IMR-90 (cell line): ENCODE measurements at places on chromosomes 13 and 19.

DNA sequence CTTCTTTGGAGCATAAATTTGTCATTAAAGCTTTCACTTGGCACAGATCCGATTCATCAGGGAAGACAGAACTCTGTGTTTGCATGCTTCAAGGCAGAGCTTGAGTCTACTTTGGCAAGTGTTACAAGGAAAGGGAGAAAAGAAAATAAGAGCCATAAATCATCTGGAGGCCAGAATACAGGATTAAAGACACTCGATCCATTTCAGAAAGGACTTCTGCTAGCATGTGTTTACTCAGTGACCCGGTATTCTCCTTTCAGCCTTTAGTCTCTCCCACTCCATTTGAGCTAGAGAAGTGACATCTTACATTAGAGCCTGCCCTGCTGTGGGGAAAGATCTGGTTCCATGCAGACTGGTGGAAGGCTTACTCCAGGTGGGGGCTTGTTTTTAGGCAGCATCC, 306.4 kb downstream of the KLF5 start:
- no peak for DNase-seq

DNA sequence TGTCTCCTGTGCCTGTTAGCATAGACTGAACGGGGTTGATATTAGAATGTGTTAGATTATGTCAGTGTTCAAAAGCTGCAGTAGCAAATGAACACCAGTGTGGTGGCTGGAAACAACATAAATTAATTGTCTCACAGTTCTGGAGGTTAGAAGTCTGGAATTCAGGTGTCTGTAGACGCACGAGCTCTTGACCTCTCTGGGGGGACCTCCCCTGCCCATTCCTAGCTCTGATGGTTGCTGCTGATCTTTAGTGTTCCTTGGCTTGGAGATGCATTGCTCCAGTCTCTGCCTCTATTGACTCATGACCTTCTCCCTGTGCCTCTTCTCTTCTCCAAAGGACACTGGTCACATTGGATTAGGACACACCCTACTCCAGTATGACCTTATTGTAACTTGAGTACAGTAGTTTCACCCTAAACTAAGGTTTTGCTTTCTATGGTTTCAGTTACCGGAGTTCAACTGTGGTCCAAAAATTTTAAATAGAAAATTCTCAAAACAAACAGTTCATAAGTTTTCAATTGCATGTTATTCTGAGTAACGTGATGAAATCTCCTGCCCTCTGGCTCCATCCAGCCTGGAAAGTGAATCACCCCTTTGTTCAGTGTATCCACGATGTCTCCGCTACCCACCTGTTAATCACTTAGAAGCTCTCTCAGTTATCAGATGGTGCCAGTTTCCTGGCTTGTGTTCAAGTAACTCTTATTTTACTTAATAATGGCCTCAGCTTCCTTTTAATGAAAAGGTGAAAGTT, 273.2 kb downstream of the MYO16 start:
- DNase-seq = no peak

DNA sequence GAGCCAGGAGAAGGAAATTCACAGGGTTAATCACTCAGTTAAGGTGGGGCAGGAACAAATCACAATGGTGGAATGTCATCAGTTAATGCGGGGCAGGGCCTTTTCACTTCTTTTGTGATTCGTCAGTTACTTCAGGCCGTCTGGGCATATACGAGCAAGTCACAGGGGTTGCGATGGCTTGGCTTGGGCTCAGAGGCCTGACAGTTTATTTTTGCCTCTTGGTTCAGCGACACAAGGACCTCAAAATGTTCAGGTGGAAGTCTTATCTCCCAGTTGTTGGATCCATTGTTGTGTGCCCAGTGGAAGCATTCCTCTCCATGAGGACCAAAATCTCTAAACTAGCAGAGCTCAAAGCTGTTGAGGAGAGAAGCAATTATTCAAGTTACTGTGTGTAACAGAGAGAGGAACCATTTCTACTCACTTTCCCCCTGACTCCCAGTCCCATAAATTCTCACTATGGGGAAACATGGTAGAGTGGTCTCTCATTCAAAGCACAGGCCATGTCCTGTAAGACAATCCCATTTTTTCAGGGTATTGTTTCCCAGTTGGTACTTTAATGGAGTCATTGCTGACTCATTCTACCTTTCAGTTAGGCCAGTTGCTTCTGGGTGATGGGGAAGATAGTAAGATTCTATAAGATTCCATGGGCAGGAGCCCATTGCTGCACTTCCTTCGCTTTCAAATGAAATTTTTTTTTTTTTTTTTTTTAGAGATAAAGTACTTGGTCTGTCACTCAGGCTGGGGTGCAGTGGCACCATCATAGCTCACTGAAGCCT, 8.8 kb upstream of the COX7A1 start:
- DNase-seq = no peak

DNA sequence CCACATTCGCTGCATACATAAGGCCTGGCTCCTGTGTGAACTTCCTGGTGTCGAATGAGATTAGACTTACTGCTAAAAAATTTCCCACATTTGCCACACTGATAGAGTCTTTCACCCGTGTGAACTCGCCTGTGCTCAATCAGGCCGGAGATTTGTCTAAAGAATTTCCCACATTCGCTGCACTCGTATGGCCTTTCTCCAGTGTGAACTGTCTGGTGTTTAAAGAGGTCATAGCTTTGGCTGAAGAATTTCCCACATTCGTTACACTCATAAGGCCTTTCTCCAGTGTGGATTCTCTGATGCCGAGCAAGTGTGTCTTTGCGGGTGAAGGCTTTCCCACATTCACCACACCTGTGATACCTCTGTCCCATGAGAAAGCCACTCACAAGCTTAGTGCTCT, 6.5 kb downstream of the ZNF671 start:
- no peak for DNase-seq

DNA sequence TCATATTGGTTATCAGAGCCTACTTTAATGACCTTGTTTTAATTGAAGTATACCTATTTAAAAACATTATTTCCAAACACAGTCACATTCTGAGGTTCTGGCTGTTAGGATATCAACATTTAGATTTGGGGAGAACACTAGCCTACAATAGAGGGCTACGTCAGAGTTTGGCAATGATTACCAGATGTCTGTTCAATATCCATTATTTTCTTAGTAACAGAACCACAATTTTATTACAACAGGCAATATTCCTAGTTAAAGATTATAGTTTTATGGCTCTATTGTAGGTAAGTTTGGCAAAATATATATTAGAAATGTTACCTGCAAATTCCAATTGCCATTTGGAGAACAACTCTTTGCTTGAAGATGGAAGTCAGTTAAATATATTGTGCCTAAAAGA, 1163.1 kb upstream of the MIR17HG start:
- no peak for DNase-seq

- peak; percentile 23 for DNase-seq
Measured at GRCh38 chr19:9885077-9885552, 50.0 kb downstream of the PIN1 start.
